ENCODE measurements at places on chromosomes 4 and X. TPM values are rescaled to one million over a fixed set of nuclear protein-coding genes. Genes with fewer than 3 reads are reported as not detected.
A peak's percentile ranks its signal among the peaks of the same experiment; 100 is the strongest.

- DNase-seq = no peak
Measured at GRCh38 chr4:118825799-118826198, 10.1 kb downstream of the SEC24D start.

DNA sequence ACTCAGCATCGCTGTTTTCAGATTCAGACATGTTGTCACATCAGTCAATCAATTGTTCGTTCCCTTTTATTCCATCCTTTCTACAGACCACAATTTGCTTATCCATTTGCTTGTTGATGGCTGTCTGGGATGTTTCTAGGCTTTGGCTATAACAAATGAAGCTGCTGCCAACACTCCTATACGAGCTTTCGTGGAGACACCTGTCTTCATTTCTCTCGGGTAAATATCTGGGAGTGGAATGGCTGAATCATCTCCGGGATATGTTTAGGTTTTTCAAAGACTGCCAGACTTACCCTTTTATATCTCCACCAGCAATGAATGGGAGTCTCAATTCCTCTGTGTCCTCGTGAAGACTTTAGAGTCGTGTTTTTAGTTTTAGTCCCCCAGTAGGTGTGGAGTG lies 118.9 kb downstream of the SORCS2 start:
- no peak for DNase-seq

DNA sequence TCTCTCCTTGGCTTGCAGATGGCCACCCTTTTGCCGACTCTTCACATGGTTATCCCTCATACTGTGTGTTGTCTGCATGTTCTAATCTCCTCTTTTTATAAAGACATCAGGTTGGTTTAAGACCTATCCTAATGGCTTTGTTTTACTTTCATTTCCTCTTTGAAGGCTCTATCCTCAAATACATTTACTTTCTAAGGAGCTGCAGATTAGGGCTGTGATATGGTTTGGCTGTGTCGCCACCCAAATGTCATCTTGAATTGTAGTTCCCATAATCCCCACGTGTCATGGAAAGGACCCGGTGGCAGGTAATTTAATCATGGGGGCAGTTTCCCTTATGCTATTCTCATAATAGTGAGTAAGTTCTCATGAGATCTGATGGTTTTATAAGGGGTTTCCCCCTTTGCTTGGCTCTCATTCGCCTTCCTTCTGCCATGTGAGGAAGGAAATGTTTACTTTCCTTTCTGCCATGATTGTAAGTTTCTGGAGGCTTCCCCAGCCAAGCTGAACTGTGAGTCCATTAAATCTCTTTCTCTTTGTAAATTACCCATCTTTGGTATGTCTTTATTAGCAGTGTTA lies 204.5 kb downstream of the RELL1 start:
- no peak for DNase-seq

GRCh38 chrX:138946926-138947325 lies 235.4 kb upstream of the FGF13 start:
- DNase-seq = no peak

GRCh38 chr4:28973587-28974350 lies 1746.4 kb upstream of the PCDH7 start:
- DNase-seq = no peak

DNA sequence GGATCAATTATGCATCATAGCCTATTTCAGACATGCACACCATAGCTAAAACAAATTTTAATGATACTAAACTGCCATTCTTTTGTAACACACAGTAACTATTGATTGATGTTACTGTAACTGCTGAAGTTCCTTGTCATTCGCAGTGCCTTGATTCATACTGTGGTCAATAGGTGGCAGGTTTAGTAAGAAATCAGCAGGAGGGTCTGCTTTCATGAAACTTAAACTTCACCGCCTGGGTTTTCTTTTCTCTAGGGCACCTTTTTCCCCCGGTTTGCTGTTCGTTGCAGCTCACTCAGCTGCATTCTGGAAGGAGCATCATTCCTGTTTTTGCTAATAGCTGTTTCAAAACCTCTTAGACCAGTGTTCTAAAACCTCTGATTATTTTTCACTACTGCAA lies 88.1 kb downstream of the RPA4 start:
- DNase-seq = no peak

Gene CPLX1
- total RNA-seq = 4.3 TPM

DNA sequence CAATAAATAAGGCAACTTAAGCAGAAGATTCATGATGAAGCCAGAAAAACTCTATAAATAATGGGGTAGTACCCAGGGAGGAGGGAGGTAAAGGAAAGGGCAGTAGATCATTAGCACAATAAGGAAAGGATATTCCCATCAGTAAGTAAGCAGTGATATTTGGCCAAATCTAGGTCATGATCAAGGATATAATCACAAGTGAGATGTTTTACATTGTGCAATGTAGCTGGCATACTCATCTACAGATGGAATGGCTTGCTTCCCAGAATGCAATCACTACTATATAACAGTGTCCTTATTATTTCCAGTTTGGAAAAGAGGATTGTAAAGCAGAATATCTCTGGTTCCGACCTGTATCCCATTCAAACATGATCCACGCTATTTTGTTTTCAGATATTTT lies 483.4 kb downstream of the RPA4 start:
- no peak for DNase-seq

GRCh38 chr4:109703664-109704361 lies 568 bp upstream of the CASP6 start:
- no peak for DNase-seq

GRCh38 chr4:183326853-183327252 lies 4.6 kb upstream of the CLDN24 start:
- no peak for DNase-seq

DNA sequence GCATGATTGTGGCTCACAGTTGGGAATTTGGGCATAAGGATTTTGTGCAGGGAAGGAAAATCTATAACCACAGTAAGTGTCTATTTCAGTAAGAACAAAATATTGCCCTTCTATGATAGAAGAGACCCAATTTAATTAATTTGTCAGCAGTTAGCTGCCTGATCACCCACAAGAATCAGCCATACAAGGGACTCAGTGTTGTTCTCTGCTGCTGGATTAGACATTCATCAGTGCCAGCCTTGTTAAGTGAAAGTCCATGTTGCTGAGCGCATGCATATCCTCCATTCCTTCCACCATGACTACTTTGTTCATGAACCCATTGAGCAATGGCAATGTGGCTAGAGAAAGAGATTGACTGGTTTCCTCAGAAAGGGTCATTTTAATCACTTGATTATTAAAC lies 125.3 kb upstream of the PDHA2 start:
- DNase-seq = no peak

Gene ADH1C
- 6.9 TPM for total RNA-seq

- no peak for DNase-seq
Measured at GRCh38 chrX:69320116-69320515, 154.9 kb upstream of the PJA1 start.

DNA sequence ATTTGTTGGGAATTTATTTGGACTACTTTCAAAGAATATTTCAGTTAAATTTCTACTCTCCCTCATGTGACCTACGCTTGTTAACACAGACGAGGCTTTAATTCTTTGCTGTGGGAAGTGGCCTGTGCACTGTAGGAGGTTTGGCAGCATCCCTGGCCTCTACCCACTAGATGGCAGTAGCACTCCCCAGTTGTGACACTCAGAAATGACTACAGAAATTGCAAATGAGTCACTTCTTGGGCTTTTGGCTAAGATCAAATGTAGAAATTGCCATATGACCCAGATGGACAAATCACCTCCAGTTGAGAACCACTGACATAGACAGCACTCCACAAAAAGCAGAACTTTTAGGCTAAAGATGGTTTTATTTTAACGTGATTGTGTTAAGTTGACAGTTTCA lies 22.1 kb downstream of the PIR start:
- DNase-seq = peak; percentile 46

- peak; percentile 67 for DNase-seq
Measured at GRCh38 chr4:113979148-113979904, at the start of gene ARSJ. ARSJ (minus strand) TSS chr4:113979647; CDS start chr4:113978834, 813 bp downstream.

Gene CRMP1
- 1.2 TPM for total RNA-seq

DNA sequence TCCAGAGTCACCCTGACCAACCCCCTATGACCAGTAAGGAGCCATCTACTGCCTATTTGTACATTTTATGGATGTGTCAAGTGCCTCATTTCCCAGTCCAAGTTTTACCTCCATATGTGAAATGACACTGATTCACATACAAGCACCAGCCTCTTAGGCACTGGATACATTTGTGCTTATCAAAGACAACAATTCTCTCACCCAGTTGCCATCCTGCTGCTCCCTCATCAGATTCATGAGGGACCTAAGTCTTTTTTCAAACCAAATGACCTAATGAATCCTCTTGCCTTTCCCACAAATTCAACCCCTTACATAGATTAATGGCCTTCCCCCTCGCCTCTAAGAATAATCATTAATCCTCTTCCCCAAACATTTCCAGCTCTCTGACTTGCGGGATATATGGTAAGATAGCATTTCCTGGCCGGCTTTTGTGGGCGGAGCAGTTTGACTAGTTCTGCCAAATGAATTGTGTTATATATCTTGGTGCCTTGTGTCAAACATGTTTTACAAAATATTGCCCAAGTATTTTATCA lies 233.9 kb downstream of the ARAP2 start:
- no peak for DNase-seq

- DNase-seq = no peak
Measured at GRCh38 chr4:142781114-142781513, 65.0 kb downstream of the INPP4B start.

DNA sequence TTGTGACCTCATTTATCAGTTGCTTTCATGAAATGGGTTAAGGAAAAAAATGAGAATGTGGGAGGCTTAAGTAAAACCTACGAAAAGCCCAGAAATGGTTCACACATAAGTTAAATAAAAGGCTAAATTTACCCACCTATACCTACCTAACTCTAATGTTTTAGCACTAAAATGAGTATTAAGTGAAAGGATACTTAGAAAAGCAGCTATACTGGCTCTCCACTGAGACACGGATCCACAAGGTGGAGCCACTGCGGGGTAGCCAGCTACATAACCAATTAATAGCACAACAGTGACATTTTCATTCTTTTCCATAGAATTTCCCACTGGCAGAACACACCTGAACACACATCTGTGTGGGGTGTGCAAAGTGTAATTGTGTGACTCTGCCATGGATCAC lies 101.9 kb downstream of the MAML3 start:
- peak; percentile 73 for DNase-seq

GRCh38 chr4:34200535-34200934 lies 2043.8 kb downstream of the ARAP2 start:
- no peak for DNase-seq

Gene XAGE5
- total RNA-seq = not detected

GRCh38 chr4:7189475-7190277 lies 2.7 kb upstream of the SORCS2 start:
- DNase-seq = no peak

- peak; percentile 54 for DNase-seq
Measured at GRCh38 chr4:113355550-113356371, 306.3 kb downstream of the ANK2 start.

DNA sequence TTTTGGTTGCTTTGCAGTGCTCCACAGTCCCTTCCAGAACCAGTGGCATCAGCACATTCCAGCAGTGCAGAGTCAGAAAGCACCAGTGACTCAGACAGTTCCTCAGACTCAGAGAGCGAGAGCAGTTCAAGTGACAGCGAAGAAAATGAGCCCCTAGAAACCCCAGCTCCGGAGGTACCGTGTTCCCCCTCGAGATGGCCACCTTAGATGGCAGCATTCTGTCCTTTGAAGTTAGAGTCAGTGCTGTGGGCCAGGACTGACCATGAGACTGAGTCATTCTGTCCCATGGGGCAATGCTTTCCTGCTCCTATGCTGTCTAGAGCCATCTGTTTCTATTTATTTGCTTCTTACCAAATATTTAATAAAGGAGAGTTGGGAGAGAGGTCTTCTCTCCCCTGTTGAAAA lies 112.3 kb downstream of the KLHL8 start:
- no peak for DNase-seq

GRCh38 chr4:170729897-170730296 lies 640.1 kb upstream of the AADAT start:
- DNase-seq = no peak

Gene SATL1
- total RNA-seq = not detected

- no peak for DNase-seq
Measured at GRCh38 chr4:156472624-156473023, 499.0 kb downstream of the PDGFC start.

DNA sequence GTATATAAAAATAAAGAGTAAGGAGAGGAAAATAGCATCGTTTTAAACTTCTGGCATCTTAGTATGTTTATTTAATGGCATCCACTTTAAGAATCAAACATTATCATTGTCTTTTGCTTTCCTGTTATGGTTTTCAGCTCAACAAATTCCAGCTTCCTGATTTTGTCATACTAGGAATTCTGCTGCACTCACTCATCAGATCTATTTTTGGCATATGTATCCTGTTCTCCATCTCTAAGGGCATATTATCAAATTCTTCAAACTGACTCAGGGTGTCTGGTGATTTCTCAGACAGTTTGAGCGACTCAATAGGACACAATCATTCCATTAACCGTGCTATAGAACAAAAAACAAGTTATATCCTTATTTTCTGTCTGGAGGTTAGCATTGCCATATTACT lies 248.5 kb upstream of the DIAPH2 start:
- DNase-seq = no peak

Gene DCK
- total RNA-seq = 6.4 TPM

- no peak for DNase-seq
Measured at GRCh38 chr4:128841402-128841801, 31.9 kb downstream of the JADE1 start.

GRCh38 chrX:72023071-72023470 lies 108.6 kb downstream of the RTL5 start:
- DNase-seq = no peak

Gene PSAPL1
- not detected for total RNA-seq

Gene HTR2C
- total RNA-seq = not detected

DNA sequence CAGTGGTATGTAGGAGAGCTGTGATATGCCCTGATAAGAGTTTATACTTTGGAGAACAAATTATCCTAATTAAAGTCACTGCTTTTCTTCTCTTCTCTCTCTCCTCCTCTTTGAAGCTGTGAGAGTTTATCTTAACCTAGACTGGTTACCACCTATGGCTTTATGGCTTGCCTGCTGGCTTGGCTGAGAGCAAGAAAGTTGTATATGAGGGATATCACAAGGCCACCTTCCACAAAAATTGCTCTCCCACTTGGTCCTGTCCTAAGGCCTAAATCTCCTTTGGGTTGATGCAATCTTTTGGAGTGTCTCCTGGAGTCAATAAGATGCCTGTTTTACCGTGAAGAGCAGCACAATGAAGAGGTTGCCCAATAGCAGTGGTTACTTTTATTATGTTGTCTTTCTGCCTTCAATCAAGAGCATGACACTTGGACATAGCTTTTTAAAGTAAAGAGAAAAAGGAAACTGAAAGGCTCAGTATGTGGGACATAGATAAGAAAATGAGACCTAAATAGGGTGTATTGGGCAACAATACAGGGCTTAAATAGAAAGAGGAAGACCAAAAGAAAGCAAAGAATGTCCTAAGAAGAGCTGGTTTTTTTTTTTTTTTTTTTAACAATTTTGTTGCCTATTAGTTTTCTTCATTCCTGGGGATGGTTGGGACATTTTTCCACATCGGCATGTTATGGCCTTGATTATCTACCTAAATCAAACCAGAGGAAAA lies 9.2 kb downstream of the GUCY1A1 start:
- DNase-seq = no peak
